Activated T-cell treated with anti-CD3 and anti-CD28 coated beads, Interleukin-2, amount 50 U/mL, for 4 hours (primary cell): ENCODE measurements at places on chromosomes 7 and 10.

GRCh38 chr7:140439359-140439758, 35.5 kb downstream of the RAB19 start:
- DNase-seq = no peak

GRCh38 chr10:115772606-115773005, 500.4 kb downstream of the GFRA1 start:
- no peak for DNase-seq

- no peak for DNase-seq
These were observed 76.0 kb upstream of the SEMA3D start for GRCh38 chr7:85262891-85263290.

- no peak for DNase-seq
These were observed 34.8 kb upstream of the AGR2 start for GRCh38 chr7:16839646-16840045.

- DNase-seq = no peak
These were observed 19.6 kb downstream of the RGS10 start for GRCh38 chr10:119522747-119523426.

DNA sequence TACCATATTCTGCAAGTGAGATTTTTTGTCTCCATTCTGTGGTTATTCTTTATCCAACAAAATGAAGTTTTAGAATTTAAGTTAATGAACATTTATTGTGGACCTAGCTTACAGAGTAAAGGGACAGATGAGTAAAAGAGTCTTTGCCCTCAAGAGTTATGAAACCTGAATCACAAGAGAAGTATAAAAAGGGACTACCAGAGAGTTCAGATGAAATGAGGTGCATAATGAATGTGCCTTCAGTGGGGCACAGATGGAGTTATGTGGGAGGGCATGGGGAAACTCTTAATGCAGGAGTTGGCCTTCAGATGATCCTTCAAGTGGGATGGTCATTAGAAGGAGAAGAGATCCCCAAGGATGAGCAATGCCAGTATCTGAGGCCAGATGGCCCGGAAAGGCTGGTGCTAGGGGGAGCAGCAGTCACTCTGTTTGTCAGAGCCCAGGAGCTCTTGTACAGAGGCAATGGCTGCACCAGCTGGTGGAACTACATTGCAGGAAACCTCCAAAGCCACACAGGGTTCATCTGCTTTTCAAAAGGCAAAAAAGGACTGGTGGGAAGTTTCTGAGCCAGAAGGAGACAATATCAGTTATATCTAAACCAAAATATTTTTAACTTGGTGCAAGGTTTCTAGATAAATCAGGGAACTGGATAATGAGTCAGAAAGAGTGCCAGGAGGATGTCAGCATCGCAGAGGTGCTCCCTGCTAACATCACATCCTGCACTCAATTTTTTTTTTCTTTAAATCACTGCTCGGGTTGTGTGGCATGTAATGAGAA, 162.0 kb downstream of the KLF6 start:
- DNase-seq = no peak

DNA sequence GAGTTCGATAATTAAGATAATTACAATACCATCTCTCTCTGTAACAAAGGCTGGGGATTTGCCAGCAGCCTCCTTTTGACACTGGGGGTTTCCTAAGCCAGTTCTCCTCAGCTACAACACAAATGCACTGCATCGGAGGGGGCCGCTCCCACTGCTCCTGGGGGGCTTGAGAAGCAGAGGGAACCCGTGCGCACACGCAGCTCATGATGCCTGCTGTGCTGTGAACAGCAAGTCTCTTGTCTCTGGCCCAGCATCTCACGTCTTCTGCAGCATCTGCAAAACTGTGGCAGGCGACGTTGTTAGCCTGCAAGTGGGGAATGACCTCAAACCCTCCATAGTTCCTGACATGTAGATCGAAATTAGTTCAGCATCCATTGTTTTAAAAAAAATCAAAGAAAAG, 5.5 kb downstream of the VIPR2 start:
- DNase-seq = no peak

GRCh38 chr10:15084502-15084922, 4.1 kb downstream of the ACBD7 start:
- DNase-seq = no peak

- DNase-seq = no peak
These were observed 66.1 kb downstream of the PRTFDC1 start for GRCh38 chr10:24886290-24886680.

GRCh38 chr10:123748711-123749110, 82.6 kb downstream of the GPR26 start:
- DNase-seq = no peak

DNA sequence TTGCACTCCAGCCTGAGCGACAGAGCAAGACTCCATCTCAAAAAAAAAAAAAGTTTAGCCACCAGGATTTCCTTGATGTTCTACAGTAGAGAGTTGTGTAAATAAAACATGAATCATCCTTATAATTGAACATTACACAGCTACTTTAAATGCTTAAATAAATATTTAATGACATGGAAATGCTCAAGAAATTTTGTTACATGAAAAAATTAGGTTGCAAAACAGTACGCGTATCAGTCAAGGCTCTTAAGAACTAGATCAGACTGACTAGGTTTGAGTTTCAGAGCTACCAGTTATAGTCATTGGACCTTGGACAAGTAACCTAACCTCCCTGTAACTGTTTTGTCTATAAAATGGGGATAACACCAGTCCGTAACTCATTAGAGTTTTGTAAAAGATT, 38.7 kb upstream of the GSAP start:
- no peak for DNase-seq

DNA sequence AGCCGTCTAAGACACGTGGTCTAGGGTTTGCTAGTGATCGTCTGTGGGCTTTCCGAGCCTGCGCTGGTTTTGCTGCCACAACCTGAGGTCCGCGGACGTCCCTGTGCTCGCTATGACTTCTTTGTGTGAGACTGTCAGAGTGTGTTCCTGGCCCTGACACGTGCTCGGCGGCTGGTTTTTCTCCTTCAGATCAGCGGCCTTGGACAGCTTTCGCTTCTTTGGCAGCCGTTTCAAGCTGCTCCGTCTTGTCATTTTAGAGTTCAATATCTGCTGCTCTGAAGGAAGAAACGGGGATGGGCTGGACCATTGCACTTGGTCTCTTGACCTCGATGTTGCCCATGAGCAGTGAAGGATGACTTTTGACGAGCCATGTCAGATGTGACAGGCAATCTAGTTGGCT, 147.3 kb downstream of the MGMT start:
- no peak for DNase-seq

DNA sequence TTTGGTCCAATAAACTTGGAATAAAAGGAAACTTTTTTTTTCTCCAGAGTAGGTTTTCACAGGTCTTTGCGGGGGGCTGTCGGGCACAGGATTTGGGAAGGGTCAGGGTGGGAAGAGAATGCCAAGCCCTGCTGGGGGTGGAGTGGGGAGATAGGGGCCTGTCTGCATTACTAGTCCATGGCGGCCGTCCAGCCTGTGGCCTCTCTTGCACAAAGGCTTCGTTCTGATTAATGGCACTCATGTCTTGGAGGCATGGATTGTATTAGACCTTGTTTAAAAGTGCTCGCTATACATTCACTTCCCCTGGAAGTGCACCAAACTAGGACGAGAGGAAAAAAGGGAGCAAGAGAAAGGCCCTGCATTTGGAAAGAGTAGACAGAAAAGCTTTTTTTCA, 37.2 kb downstream of the LRMDA start:
- DNase-seq = no peak

- DNase-seq = no peak
These were observed 45.8 kb downstream of the C10orf143 start for GRCh38 chr10:130064783-130065182.

- no peak for DNase-seq
These were observed at the start of gene BICC1 for GRCh38 chr10:58512491-58513187. BICC1 (plus strand) TSS chr10:58512872; CDS start chr10:58513144, 272 bp downstream.

- no peak for DNase-seq
These were observed 69.4 kb upstream of the GSDME start for GRCh38 chr7:24826662-24827020.

DNA sequence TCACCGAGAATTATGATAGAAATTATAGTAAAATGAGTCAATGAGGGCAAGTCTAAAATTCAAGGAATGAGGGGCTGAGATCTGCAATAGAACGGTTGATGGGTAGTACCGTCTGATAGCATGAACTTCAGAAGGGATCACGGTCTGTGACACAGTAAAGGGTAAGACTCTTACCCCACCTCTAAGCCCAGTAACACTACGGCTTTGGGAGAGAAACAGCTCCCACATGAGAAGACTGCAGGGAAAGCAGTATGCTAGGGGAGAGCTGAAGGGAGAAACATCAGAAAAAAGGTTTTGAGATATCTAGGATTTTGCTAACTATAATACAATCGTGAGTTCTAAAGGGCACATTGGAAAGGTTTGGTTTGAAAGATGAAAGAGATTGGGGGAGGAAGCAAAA, 12.8 kb upstream of the AKAP9 start:
- no peak for DNase-seq

- no peak for DNase-seq
These were observed 105.4 kb downstream of the GRM3 start for GRCh38 chr7:86748843-86749719.

GRCh38 chr7:78395298-78396036, 596.9 kb downstream of the PHTF2 start:
- DNase-seq = no peak

- DNase-seq = no peak
These were observed 10.5 kb downstream of the NOD1 start for GRCh38 chr7:30468041-30468440.

DNA sequence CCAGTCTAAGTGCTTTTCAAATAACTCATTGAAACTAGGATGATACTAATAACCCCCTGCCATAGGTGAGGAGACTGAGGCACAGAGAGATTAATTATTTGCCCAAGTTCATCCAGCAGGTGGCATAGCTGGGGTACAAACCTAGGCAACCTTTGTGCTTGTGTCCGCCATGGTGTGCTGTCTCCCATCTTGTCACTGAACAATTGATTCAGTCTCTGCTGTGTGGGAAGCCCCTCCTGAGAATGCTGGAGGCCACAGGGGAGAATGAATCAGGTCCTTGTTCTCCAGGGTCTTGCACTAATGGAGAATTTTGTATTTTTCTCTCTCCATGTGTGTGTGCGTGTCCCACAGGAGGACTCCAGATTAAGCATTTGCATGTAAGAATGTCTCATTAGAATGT, 15.8 kb upstream of the TMEM236 start:
- no peak for DNase-seq

DNA sequence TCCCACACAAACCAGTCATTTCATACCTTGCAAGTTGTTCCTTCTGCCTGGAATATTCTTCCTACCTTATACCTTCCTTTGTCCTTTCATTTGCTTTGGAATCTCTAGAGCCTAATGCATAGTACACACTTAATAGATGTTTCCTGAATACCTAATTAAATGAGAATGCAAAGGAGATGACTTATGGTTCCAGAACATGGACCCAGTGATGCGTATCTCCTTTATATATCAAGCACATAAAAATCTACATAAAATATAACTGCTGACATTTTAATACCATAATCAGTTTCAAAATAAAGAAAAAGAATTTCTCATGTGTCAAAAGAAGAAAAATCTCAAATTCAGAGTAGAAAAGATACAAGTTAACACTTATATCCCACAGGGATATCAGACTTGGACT, 110.6 kb upstream of the ASAH2 start:
- DNase-seq = no peak

GRCh38 chr7:46224363-46224762, 303.3 kb upstream of the IGFBP3 start:
- no peak for DNase-seq

DNA sequence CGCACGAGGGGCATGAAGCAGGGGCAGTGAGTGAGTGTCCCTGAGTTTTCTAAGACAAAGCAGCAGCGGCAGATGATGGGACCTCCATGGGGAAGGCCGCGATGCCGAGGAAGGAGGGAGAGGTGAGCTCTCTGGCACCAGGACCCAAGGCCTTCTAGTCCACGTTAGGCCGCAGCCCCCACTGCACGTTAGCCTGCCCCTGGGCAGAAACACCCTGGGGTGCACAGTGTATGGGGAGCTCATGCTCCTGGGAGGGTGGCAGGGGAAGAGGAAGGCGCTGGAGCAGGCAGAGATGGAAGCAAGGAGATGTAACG, 97.3 kb upstream of the IKZF1 start:
- no peak for DNase-seq

DNA sequence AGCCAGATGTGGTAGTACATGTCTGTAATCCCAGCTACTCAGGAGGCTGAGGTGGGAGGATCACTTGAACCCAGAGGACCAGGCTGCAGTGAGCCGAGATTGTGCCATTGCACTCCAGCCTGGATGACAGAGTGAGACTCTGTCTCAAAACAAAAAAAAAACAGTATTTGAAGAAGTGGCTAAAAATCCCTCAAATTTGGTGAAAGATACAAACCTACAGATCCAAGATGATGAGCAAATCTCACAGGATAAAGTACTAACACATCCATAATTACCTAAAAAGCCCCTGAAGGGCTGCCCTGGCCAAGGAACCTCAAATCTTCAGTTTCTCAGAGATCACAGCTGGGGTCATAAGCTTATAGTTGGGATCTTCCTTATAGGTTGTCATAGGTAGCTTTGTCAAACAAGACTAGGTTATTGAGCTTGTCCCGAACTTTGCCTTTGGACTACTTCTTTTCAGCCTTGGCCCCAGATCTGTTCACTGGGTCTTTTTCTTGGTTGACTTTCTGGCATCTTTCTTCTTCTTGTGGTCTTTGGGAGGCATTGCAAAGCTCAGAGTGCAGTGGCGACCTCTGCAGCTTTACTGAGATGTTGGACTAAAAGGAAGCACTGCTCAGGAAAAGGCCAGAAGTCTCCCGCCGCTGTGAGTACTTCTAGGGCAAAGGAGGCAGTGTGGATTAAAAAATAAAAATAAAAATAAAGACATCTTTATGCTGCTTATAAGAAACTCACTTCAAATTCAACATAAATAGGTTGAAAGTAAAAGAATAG, 28.6 kb upstream of the SAR1A start:
- no peak for DNase-seq

DNA sequence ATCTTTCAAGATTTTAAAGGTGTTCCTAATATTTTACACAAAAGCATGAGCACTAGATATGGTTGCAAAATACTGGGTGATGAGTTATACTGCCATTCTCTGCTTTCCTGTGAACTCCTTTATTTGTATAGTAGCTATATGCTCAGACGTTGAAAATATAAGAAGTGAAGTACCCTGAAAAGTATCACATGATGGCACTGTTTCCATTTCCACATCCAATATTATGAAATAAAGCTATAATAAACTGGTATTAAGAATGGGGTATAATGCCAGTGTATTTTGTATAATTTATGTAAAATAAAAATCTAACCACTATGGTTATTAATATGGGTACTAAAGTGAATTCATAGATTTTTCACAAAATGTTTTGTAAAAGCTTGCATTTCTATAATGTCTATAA, 79.6 kb upstream of the FOXP2 start:
- no peak for DNase-seq

DNA sequence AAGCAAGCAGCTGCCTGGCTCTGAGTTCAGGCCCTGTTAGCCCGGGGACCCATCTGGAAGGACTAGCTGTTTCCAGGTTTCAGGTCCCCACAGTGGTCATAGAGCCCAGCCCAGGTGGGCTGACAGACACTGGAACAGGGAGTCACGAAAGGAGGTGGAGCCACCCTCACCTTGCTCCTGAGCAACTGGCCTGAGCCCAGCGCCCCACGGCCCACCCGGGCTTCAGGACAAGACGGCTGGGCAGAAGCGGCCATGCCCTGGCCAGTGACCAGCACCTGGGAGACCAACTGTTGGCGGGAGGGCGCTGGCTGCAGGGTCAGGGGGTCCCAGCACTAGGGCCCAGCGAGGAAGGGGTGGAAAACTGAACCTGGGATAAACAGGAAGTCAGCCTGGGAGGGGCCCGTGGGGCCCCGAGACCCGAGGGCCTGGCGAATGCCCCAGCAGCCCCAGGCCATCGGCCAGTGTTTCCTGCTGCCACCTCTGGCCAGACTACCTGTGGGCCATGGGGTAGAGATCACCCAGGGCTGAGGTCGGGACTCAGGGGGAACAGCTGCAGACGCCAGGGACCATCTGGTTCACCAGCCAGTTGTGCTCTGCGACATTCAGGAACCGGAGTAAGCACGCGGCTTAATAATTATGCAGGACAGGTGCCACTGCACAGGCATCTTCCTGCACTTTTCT, 282.1 kb upstream of the PPP2R2D start:
- no peak for DNase-seq
